ENCODE measurements at places on chromosomes 2 and 18. TPM values are rescaled to one million over a fixed set of nuclear protein-coding genes. Genes with fewer than 3 reads are reported as not detected.

MDH1B gene
- not detected for total RNA-seq

SCN7A gene
- not detected for total RNA-seq

DDX18 gene
- 50.4 TPM for total RNA-seq

CCDC121 gene
- 3.3 TPM for total RNA-seq

EGR4 gene
- not detected for total RNA-seq

- no peak overlapping the region for H3K27ac ChIP-seq
- peaks cover 6% of the 10 kb centered on the region for H3K36me3 ChIP-seq
- no peak overlapping the region for H3K4me3 ChIP-seq
These were observed 21.3 kb downstream of the C2orf69 start for GRCh38 chr2:199932312-199932855.

DNA sequence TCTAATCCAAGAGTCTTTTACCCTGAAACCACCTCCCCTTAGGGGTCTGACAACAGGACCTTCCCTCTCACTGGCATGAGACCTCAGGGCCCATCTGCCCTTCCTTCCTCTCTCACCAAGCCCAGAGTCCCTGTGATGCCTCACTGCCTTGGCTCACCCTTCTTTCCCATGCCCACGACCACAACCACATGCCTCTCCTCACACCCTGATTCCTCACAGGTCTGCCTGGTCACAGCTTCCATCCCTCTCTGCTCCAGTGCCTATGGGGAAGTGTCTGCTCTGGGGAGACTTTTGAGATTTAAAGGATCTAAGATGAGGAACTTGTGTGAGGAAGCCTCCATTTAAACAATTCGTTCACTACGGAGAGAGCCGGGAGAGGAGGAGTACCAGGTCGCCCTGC, 98.9 kb upstream of the SH3BP4 start:
- no peak for DNase-seq
- no peaks in the 10 kb centered on the region for H3K27me3 ChIP-seq
- no peak overlapping the region for H3K27ac ChIP-seq
- H3K36me3 ChIP-seq: no peaks in the 10 kb centered on the region
- H3K4me1 ChIP-seq: peaks cover 2% of the 10 kb centered on the region

- DNase-seq: no peak
- no peak overlapping the region for H3K4me3 ChIP-seq
- no peaks in the 10 kb centered on the region for H3K4me1 ChIP-seq
These were observed 279.7 kb downstream of the NRXN1 start for GRCh38 chr2:50752237-50752636.

GRCh38 chr2:60518567-60518966, 34.9 kb downstream of the BCL11A start:
- DNase-seq: no peak
- H3K27ac ChIP-seq: no peak overlapping the region
- no peaks in the 10 kb centered on the region for H3K36me3 ChIP-seq
- no peaks in the 10 kb centered on the region for H3K27me3 ChIP-seq

DNA sequence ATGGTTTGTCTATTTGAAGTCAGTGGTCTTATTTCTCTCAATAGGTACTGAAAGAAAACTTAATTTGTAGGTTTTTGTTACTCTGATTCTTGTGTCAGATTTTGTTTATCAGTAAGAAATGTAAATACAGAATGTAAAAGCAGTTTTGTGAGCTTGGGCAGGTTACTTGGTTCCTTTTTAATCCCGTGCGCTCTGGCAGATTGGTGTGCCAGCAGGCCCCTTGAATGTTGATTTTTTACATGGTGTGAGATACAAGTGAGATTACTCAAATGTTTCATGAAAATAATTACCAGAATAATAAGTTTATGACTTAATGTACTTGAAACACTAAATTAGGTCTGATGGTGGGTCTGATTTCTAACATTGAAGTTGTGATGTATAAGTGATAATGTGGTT, 13.4 kb downstream of the HNRNPA3 start:
- H3K36me3 ChIP-seq: peaks cover 21% of the 10 kb centered on the region
- no peaks in the 10 kb centered on the region for H3K4me1 ChIP-seq
- H3K27me3 ChIP-seq: no peaks in the 10 kb centered on the region
- no peak for DNase-seq

- peaks cover 40% of the 10 kb centered on the region for H3K36me3 ChIP-seq
- peaks cover 91% of the 10 kb centered on the region for H3K4me1 ChIP-seq
- no peak for DNase-seq
- H3K27me3 ChIP-seq: no peaks in the 10 kb centered on the region
- no peak overlapping the region for H3K4me3 ChIP-seq
These were observed 115.3 kb downstream of the FEZ2 start for GRCh38 chr2:36482576-36483214.

- DNase-seq: no peak
- no peaks in the 10 kb centered on the region for H3K27me3 ChIP-seq
- no peaks in the 10 kb centered on the region for H3K4me1 ChIP-seq
- no peak overlapping the region for H3K4me3 ChIP-seq
These were observed 20.7 kb upstream of the SULT1C2 start for GRCh38 chr2:108268001-108268400.

- no peak overlapping the region for H3K27ac ChIP-seq
- H3K36me3 ChIP-seq: no peaks in the 10 kb centered on the region
- no peaks in the 10 kb centered on the region for H3K4me1 ChIP-seq
- no peaks in the 10 kb centered on the region for H3K27me3 ChIP-seq
- no peak for DNase-seq
These were observed 126.6 kb upstream of the CWC22 start for GRCh38 chr2:180133736-180134135.

DNA sequence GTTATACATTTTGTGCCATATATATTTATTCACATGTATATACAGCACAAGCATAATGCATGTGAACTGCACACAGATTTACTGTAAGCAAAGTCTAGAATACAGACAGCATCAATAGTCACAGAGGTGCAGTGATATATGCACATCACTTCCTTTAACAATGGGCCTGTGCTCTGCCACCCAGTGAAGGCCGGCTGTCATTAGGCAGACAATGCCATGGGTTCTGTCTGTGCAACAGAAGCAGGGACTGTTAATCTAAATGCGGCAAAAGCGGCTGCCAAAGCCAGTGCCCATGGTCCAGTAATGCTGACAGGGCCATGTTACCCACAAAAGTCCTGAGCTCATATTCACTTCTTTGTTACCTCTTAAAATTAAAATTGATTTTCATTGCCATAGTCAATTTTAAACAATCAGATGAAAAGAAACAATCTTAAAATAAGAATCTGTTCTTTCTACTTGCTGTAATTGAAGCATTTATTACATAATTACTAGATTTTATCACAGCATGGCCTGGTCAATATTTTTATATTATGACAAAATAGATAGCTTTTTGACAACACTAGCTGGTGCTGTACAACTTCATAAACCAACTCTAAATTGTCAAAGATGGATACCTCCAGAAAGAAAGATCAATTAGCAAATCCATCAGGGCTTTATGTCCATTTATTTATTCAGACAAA, 232.0 kb downstream of the STK39 start:
- no peak overlapping the region for H3K27ac ChIP-seq
- H3K36me3 ChIP-seq: no peaks in the 10 kb centered on the region
- H3K4me1 ChIP-seq: no peaks in the 10 kb centered on the region
- DNase-seq: no peak
- H3K4me3 ChIP-seq: no peak overlapping the region

- peaks cover 7% of the 10 kb centered on the region for H3K27me3 ChIP-seq
- no peaks in the 10 kb centered on the region for H3K36me3 ChIP-seq
- H3K4me3 ChIP-seq: no peak overlapping the region
- no peaks in the 10 kb centered on the region for H3K4me1 ChIP-seq
- H3K27ac ChIP-seq: no peak overlapping the region
These were observed 42.2 kb downstream of the FRZB start for GRCh38 chr2:182824056-182824766.

- no peak overlapping the region for H3K4me3 ChIP-seq
- no peaks in the 10 kb centered on the region for H3K4me1 ChIP-seq
- DNase-seq: peak; percentile 3
- no peaks in the 10 kb centered on the region for H3K27me3 ChIP-seq
- H3K36me3 ChIP-seq: no peaks in the 10 kb centered on the region
- H3K27ac ChIP-seq: no peak overlapping the region
These were observed 568.1 kb upstream of the CRIM1 start for GRCh38 chr2:35787302-35788031.

DNA sequence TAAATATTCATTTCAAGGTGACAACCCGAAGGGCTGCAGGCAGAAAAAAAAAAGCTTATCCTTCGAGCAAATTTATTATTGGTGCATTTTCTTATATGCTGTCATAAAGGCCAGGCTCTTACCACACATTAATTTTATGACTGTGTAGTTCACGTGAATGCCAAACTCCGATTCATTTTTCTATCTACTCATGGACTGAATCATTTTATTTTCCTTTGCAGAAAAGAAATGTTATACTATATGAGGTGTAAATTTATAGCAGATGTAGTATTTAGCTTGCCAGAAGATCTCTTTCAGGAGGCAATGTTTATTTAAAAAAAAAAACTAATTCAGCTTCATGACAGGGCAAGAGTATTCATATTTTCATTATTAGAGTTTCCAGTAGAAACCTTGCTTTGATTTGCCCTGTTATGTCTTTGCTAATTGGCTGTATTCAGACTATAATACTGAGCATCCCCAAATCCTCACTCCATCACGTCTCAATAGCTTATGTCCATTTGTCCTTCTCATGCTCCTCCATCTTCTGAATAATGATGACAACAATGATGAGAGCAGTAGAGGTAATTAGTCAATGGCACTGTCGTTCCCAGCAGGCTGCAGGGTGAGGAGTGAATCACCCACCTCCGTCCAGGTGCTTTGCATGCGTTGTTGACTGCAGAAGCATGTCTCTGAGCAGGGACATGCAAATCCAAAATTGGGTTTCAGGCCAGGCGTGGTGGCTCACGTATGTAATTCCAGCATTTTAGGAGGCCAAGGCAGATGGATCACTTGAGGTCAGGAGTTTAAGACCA, 101.1 kb upstream of the RAB12 start:
- H3K27me3 ChIP-seq: no peaks in the 10 kb centered on the region
- no peak overlapping the region for H3K4me3 ChIP-seq
- H3K36me3 ChIP-seq: no peaks in the 10 kb centered on the region
- DNase-seq: no peak
- no peaks in the 10 kb centered on the region for H3K4me1 ChIP-seq

GRCh38 chr2:224650815-224651439, 65.2 kb downstream of the CCDC195 start:
- DNase-seq: peak; percentile 61
- no peaks in the 10 kb centered on the region for H3K27me3 ChIP-seq
- no peaks in the 10 kb centered on the region for H3K36me3 ChIP-seq
- H3K27ac ChIP-seq: no peak overlapping the region
- H3K4me1 ChIP-seq: no peaks in the 10 kb centered on the region

- H3K4me1 ChIP-seq: no peaks in the 10 kb centered on the region
- DNase-seq: no peak
- H3K27ac ChIP-seq: no peak overlapping the region
- no peaks in the 10 kb centered on the region for H3K27me3 ChIP-seq
- no peaks in the 10 kb centered on the region for H3K36me3 ChIP-seq
These were observed 408.2 kb downstream of the ZNF804A start for GRCh38 chr2:185006481-185006880.

- H3K4me1 ChIP-seq: no peaks in the 10 kb centered on the region
- no peak overlapping the region for H3K4me3 ChIP-seq
- H3K27ac ChIP-seq: no peak overlapping the region
- no peaks in the 10 kb centered on the region for H3K36me3 ChIP-seq
- no peak for DNase-seq
These were observed 343.7 kb downstream of the SPAG16 start for GRCh38 chr2:213627835-213628460.

- H3K27ac ChIP-seq: no peak overlapping the region
- H3K4me3 ChIP-seq: no peak overlapping the region
- DNase-seq: no peak
- H3K27me3 ChIP-seq: no peaks in the 10 kb centered on the region
- H3K36me3 ChIP-seq: no peaks in the 10 kb centered on the region
- no peaks in the 10 kb centered on the region for H3K4me1 ChIP-seq
These were observed 27.3 kb downstream of the GPC1 start for GRCh38 chr2:240462707-240463273.

DNA sequence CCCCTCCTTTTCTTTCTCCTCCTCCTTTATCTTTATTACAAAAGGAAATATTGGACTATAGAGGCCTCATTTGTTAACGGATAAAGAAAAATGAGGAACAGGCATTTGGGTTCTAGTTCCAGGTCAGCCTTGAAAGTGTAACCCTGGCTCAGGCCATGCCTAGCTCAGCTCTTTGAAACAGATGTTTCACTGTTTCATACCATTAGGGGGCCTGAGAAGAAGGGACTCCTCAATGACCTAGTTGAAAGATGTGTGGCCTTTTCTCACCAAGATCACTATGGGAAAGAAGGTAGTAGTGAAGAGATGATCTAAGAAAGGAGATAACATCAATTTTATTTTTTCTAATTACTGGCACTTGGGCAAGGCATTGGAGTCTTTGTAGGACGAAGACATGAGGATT, 952.7 kb downstream of the SLC4A3 start:
- no peak overlapping the region for H3K4me3 ChIP-seq
- no peaks in the 10 kb centered on the region for H3K27me3 ChIP-seq
- no peak for DNase-seq
- H3K27ac ChIP-seq: no peak overlapping the region
- no peaks in the 10 kb centered on the region for H3K36me3 ChIP-seq

- H3K27me3 ChIP-seq: no peaks in the 10 kb centered on the region
- H3K36me3 ChIP-seq: no peaks in the 10 kb centered on the region
- no peak overlapping the region for H3K4me3 ChIP-seq
- no peak overlapping the region for H3K27ac ChIP-seq
These were observed 185.8 kb upstream of the CNTNAP5 start for GRCh38 chr2:123839326-123839725.

DNA sequence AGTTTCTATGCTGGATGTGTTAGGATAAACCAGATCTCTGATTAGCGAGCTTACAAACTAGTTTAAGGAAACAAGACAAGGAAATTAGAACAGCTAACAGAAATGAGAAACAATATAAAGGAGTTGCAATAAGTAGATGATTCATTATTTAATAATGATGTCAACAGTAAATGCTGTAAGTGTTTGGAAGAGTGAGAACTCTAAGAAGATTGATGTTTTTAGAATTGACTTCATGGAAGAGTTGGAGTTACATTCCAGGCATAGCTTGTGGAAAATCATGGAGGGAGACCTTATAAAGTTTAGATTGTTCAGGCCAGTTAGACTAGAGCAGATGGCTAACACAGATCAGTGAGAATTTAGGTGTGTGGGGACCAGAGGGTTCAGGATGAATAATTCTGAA, 32.6 kb downstream of the PPP1R1C start:
- H3K4me1 ChIP-seq: peaks cover 2% of the 10 kb centered on the region
- peak; percentile 38 for DNase-seq
- H3K27ac ChIP-seq: no peak overlapping the region
- no peaks in the 10 kb centered on the region for H3K27me3 ChIP-seq
- no peak overlapping the region for H3K4me3 ChIP-seq

DNA sequence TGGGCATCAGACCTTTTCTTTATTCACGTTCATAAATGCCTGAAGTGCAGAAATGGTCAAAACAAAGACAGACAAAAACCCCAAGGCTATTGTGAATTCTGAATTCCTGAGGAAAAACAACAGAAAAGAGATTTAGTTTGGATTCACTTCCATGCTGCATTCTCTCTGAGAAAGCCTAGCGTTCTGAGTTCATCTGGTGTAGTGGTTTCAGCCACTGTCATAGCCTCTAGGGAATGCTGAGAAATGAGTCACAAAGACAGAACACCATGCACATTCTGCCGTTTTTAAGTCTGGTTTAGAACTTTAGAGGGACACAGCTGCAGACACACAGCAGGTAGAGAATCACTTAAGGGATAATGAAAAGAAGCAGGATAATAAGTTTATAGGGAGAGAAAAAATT, 93.8 kb downstream of the LRP1B start:
- no peaks in the 10 kb centered on the region for H3K36me3 ChIP-seq
- H3K4me1 ChIP-seq: no peaks in the 10 kb centered on the region
- H3K27me3 ChIP-seq: no peaks in the 10 kb centered on the region
- H3K27ac ChIP-seq: no peak overlapping the region
- no peak for DNase-seq

GRCh38 chr2:201754717-201755415, 25.9 kb downstream of the ALS2 start:
- no peaks in the 10 kb centered on the region for H3K27me3 ChIP-seq
- H3K27ac ChIP-seq: no peak overlapping the region
- no peak for DNase-seq
- peaks cover 3% of the 10 kb centered on the region for H3K36me3 ChIP-seq

Data from endothelial cell of umbilical vein (primary cell).